ENCODE measurements at places on chromosomes 6 and 20. TPM values are rescaled to one million over a fixed set of nuclear protein-coding genes. Genes with fewer than 3 reads are reported as not detected.

- DNase-seq, result no peak
Observed at GRCh38 chr6:109963598-109964170, 14.4 kb upstream of the GPR6 start.

The ARMH2 gene
- total RNA-seq, result 1.1 TPM

DNA sequence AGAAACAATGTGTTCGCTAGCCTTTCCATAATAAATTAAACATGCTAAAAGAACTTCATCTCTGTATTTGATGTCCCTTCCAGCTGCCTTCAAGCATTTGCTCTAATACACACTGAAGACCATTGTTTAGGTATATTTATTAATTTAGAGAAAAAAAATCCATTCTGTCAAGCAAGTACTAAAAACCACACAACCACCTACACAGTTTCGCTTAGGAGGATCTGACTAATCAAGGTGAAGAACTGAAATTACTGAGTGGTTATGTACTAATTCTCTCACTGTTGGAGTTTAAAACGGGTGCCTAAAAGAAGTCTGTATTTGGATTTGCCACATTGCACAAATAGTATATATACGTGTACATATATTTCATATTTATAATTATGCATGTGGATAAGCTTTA, 58.9 kb downstream of the GMDS start:
- no peak for DNase-seq

The GRIK2 gene
- not detected for total RNA-seq

The TPBG gene
- 0.89 TPM for total RNA-seq

The SLC17A1 gene
- not detected for total RNA-seq

GRCh38 chr6:134521116-134521501, 203.2 kb upstream of the SGK1 start:
- no peak for DNase-seq

DNA sequence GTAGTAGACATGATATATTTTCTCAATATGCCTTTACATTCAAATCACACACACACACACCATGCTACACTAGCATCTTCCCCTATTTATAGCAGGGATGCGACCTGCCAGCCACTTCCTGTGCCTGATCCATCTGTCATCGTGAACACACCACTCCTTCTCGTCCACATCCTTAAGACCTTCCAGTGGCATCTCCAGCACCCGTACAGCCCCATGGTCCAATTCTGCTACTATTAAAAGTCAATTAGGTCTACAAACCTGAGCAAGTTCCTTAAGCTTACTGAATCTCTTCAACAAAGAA, 54.5 kb downstream of the KIF16B start:
- no peak for DNase-seq

- no peak for DNase-seq
Observed at GRCh38 chr20:59485576-59486454, 118.5 kb upstream of the PHACTR3 start.

- no peak for DNase-seq
Observed at GRCh38 chr6:11535801-11536230, 1.7 kb upstream of the TMEM170B start.

DNA sequence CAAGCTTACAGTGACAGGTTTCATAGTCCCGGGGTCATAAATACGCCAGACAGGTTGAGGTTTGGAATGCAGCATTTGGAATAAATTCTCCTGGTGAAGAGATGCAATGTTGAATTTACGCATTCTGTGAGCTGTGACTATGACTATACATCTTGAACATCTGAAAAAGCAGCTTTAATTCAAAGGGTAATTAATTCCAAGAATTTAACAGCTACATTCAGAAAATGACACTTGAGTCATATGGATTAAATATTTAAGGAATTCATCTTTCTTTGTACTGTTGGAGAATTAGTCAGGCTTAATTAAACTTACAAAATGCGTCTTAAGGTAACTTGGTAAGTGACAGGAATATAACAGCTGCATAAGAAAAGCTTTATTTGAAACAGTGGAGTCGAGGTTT, 74.7 kb downstream of the ESR1 start:
- no peak for DNase-seq

- no peak for DNase-seq
Observed at GRCh38 chr6:129725341-129725740, 15.4 kb upstream of the ARHGAP18 start.

- DNase-seq, result no peak
Observed at GRCh38 chr20:48260129-48260756, 475.0 kb upstream of the SULF2 start.

- no peak for DNase-seq
Observed at GRCh38 chr6:3277251-3277650, 18.5 kb downstream of the PSMG4 start.

DNA sequence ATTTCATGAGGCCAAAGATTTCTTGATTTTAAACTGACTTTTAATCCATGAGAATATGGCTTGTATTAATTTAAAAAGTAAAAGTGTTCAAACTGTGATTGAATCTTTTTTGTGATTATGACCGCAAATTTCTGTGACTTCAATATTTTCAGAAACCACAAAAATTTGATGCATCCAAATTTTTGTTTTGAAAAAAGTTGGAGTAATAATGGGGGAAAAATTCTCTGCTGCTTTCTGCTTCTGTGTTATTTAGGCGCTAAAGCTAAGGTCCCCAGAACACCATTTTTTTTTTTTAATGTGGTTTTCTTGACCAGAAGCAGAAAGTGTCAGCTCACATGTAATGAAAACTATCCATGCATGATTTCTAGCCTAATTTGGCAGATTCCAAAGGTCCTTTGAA, 65.3 kb downstream of the GRIK2 start:
- no peak for DNase-seq

The TINAG gene
- total RNA-seq, result not detected

- no peak for DNase-seq
Observed at GRCh38 chr6:112018619-112019416, 35.1 kb upstream of the CCN6 start.

- no peak for DNase-seq
Observed at GRCh38 chr6:102742754-102743356, 1349.3 kb downstream of the GRIK2 start.

DNA sequence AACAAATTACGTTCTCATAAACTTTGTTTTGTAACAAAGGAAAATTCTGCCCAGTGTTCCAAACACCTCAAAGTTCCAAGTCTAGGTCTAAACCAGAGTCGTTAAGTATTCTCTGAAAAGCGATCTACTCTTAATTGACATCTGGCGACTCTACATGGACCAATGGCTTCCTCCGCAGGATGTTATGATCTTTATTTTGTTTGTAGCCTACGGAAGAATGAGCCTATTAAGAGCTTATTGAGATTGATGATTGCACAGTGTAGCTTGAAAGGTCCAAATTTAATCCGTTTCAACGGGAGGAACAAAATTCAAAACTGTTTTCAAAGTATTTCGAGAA, 61.1 kb downstream of the FAM217A start:
- no peak for DNase-seq

DNA sequence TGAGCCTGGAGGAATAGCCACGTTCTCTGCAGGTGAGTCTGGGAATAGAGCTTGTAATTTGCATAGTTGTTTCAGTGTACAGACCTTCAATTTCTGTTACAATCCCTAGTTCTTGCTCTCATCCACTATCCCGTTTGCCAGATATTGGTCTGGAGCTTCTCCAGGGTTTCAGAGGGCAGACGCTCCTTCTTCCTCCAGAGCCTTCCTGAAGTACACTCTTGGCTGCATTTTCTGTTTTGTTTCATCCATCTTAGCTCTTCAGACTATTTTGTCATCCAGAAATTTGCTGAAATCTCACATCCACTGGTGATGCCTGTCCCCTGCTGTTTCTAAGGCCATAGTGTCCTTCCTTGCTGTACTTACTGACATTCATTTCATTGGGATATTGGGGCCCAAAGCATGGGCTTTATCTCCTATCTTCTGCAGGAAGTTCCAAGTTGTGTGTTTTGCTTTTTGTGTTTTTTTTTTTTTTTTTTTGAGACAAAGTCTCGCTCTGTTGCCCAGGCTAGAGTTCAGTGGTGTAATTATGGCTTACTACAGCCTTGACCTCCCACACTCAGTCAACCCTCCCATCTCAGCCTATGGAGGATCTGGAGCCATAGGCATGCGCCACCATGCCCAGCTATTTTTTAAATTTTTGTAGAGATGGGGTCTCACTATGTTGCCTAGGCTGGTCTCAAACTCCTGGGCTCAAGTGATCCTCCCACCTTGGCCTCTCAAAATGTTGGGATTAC, 18.7 kb downstream of the CDS2 start:
- DNase-seq, result no peak

DNA sequence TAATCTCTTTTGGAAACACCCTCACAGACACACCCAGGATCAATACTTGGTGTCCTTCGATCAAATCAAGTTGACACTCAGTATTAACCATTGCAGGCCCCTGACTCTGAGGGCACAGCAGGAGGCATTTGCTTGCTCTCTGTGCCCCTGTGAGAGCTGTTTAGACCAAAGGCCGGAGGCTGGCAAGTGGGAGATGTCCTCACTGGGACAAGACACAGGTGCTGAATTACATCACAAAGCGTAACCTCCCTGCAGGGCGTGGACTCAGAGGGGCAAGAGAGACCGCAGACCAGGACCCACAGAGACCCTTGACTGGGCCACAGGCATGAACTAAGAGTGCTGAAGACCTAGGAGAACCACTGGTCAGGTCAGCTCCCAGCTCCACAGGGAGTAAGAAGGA, at the start of gene CST8:
Gene CST8 (plus strand): TSS at position 301 of the 400 bp plus-strand sequence. CDS start 551 bp downstream, outside the sequence.
- no peak for DNase-seq

DNA sequence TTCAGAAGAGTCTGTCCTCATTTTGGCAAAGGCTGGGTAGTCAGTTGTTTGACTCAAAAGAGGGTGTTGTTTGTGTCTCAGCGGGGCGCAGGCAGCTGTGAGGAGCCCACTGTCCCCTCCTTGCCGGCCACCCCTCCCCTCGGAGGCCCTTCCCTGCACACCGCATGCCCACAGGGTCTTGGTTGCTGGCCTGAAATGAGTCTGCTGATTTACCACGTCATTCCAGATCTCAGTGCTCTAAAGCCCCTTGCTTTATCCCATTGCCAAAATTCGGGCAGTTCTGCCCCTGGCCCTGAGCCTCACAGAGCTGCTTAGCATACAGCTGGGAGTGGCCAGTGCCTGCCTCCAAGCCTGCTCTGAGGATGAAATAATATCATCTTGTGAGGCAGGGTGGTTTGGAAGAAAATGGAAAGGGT, 220.7 kb downstream of the UST start:
- no peak for DNase-seq

DNA sequence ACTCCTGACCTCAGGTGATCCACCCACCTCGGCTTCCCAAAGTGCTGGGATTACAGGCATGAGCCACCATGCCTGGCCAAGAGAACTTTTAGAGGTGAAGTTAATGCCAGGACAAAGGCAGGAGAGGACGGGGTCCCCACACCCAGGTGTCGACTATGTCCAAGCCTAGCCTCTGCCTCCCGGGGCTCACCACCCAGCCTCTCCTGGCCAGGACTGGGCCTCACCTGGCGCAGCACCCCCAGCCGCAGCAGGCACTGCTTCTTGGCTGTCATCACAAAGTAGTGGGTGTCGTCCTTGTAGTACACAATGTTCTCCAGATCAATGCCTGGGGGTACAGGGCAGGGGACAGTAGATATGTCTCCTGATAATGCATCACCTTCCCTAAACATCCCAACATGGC, 4.2 kb downstream of the MICAL1 start:
- DNase-seq, result no peak

The MYBL2 gene
- 1.6 TPM for total RNA-seq

DNA sequence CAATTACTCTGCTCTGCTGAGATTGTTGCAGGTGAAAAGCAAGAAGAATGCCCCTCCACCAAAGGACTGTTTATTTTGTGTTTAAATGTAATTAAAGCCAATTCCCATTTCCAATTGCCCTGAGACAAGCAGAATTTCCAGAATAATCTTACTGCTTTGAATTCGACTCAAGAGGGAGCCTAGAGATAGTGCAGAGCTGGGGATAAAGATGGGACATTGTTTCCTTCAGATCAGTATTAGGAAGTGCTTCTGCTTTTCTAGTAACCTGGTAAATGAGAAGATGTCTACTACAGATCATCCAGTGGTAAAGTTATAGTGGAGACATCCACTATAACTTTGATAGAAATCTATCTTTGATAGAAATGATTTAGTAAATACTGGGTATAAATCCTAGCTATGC, 326.9 kb downstream of the UBE3D start:
- no peak for DNase-seq

DNA sequence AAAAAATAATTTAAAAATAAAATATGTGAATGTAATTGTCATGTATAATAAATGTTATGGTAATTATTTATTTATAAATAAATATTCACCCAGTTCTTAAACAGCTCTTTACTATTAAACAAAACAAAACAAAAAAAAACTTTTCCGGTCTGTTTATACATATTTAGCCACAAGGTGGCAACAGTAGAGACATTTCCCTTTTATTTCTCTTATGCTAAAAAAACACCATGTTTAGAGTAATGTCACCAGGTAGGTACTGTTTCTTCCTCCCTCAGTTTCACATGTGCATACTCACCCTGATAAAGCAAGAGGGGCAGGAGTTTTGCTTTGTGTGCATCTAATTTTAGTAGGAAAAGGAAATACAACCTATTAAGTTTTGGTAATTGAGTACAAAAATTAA, 610.4 kb upstream of the IMPG1 start:
- DNase-seq, result no peak

The CALHM4 gene
- not detected for total RNA-seq

DNA sequence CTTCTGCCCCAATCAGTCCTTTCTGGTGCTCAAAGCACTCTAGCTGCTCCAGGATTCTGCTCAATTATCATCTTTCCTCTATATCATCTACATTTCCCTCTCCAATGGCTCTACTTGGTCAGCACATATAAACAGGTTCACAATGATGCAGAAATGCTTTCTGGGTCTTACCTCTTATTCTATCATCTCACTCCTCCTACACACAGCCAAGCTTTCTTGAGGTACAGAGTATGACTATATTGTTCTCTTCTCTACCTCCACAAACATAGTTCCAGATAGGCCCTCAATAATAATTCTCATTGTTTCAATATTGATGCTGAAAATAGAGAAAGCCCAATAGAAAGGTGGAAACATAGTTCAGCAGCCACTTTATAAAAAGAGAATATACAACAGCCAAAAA, 48.2 kb downstream of the HIVEP2 start:
- no peak for DNase-seq

- DNase-seq, result no peak
Observed at GRCh38 chr20:2524709-2525506, 11.5 kb upstream of the TMC2 start.

GRCh38 chr6:163954088-163954775, 539.7 kb downstream of the QKI start:
- no peak for DNase-seq

- DNase-seq, result no peak
Observed at GRCh38 chr6:16774437-16774836, 13.2 kb upstream of the ATXN1 start.

- DNase-seq, result no peak
Observed at GRCh38 chr6:20998748-20999448, 464.6 kb downstream of the CDKAL1 start.

DNA sequence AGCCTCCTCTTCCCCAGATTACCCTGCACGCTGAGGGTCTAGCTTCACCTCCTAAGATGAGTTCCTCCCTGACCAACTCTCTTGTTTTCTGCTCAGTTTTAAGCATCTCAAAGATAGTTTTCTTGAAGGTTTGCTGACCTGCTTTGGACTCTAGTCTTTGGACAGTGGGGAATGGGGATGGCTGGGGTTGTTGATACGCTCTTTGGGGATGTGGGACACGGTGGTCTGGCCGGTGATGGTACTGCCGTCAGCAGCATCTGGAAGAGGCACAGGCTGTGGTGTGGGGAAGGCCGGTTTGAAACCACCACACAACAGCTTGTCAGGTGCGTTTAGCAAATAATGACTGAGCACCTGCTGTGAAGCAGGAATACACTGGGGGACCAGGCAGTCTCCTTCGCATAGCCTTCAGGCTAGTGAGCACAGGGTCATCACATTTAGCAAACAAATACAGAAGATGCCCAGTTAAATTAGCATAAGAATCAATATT, 94.1 kb downstream of the TMEM242 start:
- no peak for DNase-seq

The TNNC2 gene
- 5.5 TPM for total RNA-seq
